ENCODE measurements at places on chromosomes 5 and 9.

DNA sequence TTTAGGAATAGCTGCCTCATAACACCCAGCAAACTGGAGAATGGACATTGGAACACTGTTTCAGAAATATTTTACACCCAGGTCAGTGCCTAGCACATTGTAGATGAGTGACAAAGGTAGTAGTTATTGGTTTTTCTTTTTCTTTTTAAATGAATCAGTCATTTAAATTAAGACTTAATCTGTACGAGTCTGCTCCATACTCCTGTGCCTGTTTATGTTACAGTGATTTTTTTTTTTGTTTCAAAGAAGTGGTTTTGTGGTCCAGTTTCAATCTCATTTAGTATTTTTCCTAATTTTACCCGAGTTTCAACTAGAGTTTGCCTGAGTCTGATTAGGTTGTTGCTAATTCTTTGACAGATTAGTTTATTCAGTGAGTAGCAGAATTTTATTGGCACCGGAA lies 16.2 kb downstream of the LMNB1 start:
- DNase-seq, result no peak

- no peak for DNase-seq
Observed at GRCh38 chr9:104784098-104784497, 20.2 kb downstream of the NIPSNAP3B start.

- DNase-seq, result peak; percentile 21
Observed at GRCh38 chr5:110840347-110840960, 101.6 kb downstream of the SLC25A46 start.

DNA sequence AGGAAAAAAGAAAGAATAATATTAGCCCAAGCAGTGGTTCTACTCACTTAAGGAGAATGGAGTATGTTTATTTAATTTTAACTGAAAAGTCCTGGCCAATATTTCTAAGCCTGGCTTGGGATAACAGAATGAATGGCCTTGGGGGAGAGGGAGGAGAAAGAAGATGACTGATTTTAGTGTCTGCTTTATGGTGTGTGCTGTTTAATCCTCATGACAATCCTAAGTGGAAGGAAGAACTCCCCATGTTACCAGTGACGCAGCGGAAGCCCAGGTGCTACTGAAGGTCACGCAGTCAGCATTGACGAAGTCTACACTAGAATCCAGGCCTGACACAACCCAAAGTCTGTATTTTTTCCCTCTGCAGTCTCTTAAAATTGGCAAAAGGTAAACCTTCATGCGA lies 50.5 kb downstream of the PALM2AKAP2 start:
- no peak for DNase-seq

- no peak for DNase-seq
Observed at GRCh38 chr9:112869041-112869529, 21.6 kb downstream of the SLC46A2 start.
